ENCODE measurements at places on chromosomes 6 and 20. TPM values are rescaled to one million over a fixed set of nuclear protein-coding genes. Genes with fewer than 3 reads are reported as not detected.
A peak's percentile ranks its signal among the peaks of the same experiment; 100 is the strongest.

Gene FHL5
- total RNA-seq, result not detected

DNA sequence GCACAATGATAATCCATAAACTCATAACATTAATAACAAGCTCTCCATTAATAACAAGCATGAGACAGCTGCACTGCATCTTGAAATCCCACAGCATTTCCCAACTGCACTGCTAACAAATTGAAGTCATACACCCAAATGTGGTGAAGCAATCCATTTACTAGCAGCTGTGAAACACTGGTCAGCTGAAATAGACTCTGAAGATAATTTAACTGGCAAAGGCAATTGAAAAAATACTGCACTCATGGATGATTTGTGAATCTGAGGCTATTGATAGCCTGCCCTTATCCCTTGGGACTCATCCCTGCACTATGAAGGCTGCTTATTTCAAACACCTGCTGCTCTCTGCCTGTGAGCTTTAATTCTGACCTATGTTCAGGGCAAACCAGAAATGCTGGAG lies 49.1 kb upstream of the PLCB1 start:
- peak; percentile 76 for DNase-seq

GRCh38 chr6:98832284-98833056 lies 1.9 kb upstream of the POU3F2 start:
- no peak for DNase-seq

DNA sequence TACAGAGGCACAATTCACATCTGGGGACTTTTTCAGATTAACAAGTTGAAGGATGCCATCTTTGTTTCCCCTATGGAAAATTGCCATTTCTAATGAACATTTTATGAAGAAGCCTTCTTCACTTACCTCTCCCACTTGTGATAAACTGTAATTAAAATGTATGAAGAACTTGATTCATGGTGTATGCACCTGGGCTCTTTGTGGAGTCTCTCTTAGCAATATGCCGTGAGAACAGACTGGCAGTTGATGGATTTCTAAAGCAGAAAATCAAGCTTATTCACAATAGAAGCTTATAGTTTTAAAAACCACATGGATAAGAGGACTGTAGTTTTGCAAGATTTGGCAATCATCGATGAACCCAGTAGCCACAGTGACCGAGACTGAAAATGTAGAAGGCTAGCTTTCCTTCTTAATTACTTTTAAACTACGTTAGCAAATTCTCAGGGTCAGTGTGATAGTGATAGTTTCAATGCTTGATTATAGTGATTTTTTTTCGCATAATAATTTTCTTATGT lies 270.6 kb downstream of the PRL start:
- DNase-seq, result no peak

GRCh38 chr6:68087399-68088133 lies 547.5 kb upstream of the ADGRB3 start:
- no peak for DNase-seq

DNA sequence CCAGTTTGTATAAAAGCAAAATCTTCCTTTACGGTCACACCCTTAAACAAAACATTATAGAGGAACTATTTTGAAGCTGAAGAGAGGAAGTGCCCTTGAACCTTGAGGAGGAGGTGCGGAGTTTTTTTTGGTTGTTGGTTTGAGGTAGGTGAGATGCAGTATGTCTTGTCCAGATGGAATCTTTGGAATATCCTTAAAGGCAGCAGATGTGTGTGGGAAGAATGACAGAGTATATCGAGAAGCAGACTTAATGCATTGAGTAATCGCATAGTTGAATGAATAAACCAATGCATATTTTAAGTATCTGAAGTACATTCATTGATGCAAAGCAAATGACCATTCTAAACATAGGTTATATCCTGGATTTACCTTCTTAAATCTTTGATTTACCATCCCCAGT lies 49.9 kb downstream of the AIG1 start:
- DNase-seq, result no peak

GRCh38 chr6:130973521-130974277 lies 89.3 kb downstream of the EPB41L2 start:
- DNase-seq, result no peak

- DNase-seq, result no peak
Observed at GRCh38 chr20:41483553-41483930, 116.9 kb upstream of the EMILIN3 start.

- no peak for DNase-seq
Observed at GRCh38 chr20:43375591-43375990, 82.1 kb upstream of the SRSF6 start.

DNA sequence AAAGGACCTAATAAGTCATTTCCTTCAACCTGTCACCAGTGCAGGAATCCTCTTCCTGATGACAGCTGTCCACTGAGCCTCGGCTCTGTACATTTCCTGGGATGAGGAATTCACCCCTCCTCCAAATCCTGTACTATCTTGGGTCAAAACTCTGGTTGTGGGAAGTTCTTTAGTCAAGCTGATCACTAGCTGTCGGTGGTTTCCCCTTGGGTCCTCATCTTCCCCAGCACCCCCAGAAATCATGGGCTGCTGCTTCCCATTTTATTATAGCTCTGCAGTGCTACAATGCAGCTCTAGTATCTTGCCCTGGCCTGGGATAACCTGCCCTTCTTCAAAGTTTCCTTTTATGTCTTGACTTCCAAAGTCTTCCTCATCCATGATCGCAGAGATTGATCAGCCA lies 14.6 kb upstream of the ADA start:
- no peak for DNase-seq

DNA sequence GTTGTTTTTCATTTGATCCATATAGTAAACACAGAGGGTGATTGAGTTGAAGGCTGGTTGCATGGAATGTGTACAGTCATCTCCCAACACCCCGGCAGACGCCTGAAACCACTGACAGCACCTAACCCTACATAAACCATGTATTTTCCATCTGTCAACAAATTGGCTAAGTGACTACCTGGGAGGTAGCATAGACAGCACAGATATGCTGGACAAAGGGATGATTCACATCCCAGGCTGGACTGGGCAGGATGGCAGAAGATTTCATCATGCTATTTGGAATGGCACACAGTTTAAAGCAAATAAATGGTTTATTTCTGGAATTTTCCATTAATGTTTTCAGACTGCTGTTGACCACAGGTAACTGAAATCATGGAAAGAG lies 4.4 kb upstream of the VIP start:
- DNase-seq, result peak; percentile 36

GRCh38 chr6:56366141-56366852 lies 118.9 kb upstream of the COL21A1 start:
- no peak for DNase-seq

DNA sequence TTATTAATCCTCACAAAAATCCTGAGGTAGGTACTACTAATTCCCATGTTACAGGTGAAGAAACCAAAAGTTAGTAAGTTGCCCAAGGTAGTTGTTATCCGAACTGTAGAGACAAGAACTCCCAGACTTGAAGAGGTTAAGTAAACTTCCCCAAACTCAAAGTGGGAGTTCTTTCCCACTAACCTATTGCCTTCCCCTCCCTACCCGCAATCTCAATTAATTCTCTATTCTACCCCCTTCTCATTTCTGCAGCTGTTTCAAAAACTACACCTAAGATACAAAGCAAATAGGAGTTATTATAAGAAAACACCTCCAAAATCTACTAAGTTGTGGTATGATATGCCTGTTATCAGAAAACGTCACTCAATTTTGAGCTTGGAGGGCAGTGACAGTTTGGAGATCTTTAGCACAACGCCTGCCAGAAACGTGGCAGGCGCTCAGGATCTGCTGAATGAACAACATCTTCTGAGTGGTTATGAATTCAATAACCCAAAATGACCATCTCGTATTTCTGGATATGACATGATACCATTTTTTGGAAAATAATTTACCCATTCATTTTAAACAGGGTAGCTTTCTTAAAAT lies 7.1 kb downstream of the CSNK2A1 start:
- no peak for DNase-seq

Gene SLC35D3
- 0.06 TPM for total RNA-seq

GRCh38 chr6:52635049-52635577 lies 35.8 kb upstream of the TMEM14A start:
- DNase-seq, result no peak

Gene VWA7
- 0.28 TPM for total RNA-seq

DNA sequence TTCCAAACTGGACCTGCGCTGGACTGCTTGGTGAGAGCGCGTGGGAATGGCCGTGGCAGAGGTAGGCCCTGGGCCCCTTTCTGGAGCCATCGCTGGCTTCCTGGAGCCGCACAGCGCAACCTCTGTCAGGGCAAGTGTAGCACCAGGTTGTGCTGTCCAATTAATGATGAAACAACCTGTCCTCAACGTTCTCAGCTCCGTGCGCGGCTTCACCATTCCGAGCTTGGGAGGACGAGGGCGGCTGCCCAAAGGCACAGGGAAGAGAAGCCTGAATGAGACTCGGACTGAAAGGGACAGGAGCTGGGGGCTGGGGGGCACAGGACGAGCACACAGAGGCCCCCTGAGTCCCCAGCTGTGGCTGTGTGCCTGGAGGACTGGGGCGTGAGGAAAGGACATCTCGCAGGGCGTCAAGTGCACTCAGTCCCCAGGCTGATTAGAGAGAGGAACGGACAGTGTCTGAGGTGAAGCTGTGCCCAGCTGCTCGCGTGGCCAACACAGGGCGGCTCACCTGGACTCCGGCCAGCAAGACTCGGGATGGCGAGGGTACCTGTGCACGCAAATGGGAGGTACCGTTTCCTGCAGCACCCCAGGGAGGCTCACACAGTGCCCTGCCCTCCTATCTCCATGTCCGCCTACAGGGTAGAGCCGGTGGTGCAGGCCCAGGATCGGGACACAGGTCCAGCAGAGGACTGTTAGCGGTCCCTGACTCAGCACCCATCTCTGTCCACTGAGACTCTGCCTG lies 403.3 kb downstream of the TAF4 start:
- DNase-seq, result no peak

Gene ENPP1
- total RNA-seq, result 34.0 TPM

DNA sequence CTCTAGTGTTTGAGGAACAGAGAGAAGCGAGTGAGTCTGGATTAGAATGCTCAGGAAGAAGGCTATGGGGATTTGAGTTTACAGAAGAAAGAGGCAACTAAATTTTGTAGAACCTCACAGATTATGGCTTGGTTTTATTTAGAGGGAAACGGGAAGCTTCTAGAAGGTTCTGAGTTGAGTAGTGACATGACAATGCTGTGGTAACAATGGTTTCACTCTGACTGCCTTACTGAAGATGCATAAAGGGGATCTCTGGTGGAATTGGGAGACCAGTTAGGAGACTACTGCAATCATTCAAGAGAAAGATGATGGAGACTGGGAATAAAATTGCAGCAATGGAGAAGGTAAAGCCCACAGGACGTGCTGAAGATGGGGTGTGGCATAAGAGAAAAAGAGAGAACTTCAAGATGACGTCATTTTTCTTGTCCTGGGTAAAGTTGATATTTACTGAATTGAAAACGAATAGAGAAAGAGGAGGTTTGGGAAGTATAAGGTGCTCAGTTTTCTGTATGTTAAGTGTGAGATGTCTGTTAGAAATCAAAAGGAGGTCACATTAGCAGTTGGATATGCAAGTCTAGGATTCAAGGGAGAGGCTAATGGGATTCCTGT lies 710.1 kb upstream of the NRSN1 start:
- no peak for DNase-seq

Gene ZBTB12
- total RNA-seq, result 5.4 TPM

DNA sequence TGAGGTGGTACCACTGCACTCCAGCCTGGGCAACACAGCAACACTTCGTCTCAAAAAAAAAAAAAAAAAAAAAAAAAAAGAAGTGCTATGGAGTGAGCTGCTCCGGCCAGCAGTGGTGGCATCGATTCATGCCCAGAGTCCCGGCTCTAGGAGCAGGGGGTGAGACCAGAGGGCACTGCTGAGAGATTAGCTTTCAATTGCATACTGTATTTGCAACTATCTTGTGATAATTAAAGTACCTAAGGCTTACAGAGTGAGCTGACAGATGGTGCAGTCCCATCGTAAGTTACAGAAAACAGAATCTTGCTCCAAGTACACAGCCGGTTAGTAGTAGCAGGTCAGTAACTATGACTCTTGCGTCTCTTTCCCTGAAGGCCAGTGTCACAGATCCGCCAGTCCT lies 31.5 kb downstream of the TMEM14B start:
- DNase-seq, result no peak

Gene IRAK1BP1
- 5.4 TPM for total RNA-seq

DNA sequence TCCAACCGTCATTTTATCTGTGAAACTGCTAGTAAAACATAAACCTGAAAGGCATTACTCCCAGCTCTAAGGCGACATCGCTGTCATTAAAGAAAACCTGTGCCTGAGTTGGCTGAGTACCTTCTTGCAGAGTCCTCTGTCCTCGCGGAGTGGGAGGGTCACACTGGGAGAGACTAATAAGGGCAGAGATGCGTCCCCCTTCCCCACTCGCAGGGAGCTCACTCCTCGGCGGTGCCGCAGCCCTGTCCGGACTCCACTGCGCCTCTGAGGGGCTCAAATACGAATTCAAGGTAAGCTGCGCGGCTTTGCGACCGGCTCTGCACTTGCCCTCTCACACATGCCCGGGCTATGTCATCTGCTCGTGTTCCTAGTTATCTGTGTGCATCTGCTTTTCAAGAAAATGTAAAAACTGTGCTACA lies at the start of gene COL19A1:
Gene COL19A1, plus strand, starts transcription at position 206 of the 419 bp plus-strand sequence. CDS start 13,012 bp downstream, outside the sequence.
- DNase-seq, result peak; percentile 72

DNA sequence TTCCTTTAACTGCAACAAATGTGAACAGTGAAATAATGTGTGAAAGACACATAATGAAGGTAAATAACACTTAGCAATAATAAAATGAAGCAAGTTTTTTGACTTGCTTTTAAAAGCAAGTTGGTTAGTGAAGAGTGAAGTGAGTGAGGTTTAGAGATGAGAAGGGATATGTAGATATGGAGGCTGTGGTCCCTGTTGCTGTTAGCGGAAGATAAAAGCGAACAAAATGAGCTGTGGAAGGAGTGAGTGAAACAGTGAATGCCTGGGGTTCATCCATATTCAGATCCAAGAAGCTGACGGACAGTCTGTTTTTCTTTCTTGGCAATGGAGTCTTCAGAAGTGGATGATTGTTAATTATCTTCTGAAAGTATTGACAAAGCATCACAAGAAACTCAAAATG lies 23.5 kb downstream of the ZBTB9 start:
- no peak for DNase-seq

Measured in SJCRH30 (cell line).